T-helper 2 cell (primary cell): ENCODE measurements at places on chromosomes 5 and 9.
A peak's percentile ranks its signal among the peaks of the same experiment; 100 is the strongest.

DNA sequence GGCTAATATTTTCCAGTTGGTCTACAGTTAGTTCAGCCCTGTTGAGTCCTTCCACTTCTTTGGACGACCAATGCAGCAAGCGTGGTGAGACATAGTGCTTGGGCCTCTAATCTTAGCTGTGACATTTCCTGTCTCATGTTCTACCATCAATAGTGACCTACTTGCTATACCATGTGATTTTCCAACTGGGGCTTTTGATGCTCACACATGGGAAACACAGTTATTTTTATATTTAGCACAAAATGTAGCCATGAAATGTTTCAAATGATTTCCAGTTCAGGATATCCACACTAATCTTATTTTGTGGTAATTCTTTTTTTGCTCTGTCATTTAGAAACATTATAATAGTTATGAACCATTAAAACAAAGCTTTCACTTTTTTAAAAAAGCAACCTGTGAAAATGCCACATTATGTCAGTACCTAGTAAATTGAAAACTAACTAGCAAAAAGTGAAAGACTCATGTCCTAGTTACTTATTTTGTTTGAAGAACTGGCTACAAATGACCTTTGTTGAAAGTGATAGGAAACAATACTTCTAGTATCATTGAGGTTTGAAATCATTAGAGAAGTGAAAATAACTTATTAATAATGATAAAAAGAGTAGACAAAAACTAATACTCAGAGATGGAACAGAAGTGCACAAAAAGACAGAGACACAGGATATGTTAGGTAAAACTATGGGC is 18.3 kb downstream of the MARCHF3 start:
- DNase-seq: no peak

DNA sequence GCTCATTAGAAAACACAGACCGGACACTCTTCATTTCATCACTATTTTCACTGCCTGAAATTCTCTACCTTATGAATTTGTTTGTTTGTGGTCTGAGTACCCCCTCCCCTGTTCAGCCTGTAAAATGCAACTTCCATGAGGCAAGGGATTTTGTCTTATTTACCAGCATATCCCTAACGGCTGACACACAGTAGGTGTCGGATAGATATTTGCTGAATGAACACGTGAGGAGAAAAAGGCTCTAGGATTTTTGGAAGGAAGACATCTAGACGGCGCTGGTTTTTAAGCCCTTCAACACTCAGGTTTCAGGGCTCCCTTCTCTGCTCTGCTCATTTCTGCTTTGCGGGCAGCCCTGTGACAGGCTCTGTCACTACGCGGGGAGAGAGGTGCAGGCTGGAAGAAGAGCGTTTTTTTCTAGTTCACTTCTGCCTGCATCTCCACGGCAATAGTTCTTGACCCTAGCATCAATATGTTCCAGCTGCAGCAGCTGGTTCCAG is 41.0 kb downstream of the KCNMB1 start:
- DNase-seq: no peak

- DNase-seq: no peak
Observed at GRCh38 chr5:103428411-103428871, 134.1 kb downstream of the NUDT12 start.

GRCh38 chr5:76085243-76085579 is 2.0 kb downstream of the SV2C start:
- DNase-seq: no peak

DNA sequence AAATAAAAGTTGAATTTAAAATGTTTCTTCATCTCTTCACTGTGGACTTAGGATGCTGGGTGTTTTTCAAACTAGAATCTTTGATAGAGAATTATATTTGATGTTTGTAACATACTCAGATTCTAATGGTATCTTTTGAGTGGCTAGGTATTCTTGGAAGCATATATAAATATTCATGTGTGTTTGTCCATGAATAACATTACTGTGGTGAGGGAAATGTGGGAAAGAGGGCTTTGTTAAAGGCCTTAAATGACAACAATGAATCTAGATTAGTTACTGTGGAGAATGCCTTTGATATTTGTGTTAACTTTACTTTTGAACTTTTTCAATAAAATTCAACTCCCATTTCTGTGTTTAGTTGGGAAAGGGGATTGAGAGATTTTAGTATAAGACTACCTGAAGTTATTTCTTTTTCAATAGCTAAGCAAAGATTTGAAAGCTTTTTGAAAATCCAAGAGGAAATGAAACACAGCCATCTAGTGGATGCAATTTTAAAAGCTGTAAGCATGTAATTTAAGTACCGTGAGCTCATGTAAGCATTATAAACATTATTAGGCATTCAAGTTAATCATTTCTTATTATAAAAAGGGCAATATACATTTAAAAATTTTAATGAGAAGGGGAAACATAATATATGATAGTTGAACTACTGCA is 69.6 kb downstream of the CCDC171 start:
- DNase-seq: no peak

GRCh38 chr5:170584003-170584402 is 80.2 kb downstream of the KCNIP1 start:
- no peak for DNase-seq

DNA sequence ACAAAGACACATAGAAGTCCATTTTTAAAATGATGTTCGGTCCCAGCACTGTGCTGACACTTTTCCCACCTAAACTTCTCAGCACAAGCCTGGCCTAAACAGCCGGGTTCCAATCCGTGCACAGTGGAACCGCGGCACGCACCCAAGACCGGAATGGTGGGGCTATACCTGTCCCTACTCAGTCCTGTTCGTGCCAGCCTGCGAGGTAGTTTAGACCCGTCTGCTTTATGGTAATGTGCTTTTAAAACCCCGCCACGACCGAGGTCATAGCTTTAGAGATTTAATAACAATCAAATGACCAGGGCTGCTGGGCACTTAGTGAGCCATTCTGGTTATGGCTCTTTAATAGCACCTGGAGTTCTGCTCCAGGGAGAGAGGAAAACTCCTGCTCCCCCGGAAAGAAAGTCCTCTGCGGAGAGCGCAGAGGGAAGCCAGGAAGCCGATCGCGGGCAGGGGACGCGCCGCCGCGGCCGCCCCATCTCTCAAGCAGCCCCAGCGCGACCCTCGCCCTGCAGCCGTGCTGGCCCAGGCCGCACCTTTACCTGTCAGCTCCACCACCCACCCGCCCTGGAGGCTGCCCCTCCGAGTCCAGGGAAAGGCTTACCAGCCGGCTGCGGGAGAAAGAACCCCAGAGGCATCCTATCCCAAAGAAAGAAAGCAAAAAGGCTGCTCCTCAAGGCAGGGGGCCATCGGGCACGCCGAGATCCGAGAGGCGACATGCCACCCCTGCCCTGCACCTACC is 511 bp downstream of the ARL15 start:
- peak; percentile 13 for DNase-seq

DNA sequence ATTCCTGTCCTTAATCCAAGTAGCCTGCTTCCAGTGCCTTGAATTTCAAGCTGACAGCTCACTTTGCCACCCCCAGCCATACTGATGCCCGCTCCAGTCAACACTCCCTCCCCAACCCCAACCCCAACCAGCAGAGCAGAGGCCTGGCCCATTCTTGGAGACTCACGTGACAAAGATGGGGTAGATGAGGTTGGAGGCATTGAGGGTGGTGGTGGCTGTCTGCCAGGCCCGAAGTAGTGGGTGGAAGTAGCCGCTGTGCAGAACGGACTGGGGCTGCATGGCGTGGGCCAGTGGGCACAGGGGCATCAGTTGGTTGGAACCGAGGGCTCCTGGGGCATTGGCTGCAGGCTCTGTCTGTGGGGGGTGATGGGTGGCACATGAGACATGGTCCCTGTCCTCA is 7.8 kb downstream of the ALAD start:
- no peak for DNase-seq

GRCh38 chr5:161944974-161945373 is 97.1 kb downstream of the GABRA1 start:
- no peak for DNase-seq

DNA sequence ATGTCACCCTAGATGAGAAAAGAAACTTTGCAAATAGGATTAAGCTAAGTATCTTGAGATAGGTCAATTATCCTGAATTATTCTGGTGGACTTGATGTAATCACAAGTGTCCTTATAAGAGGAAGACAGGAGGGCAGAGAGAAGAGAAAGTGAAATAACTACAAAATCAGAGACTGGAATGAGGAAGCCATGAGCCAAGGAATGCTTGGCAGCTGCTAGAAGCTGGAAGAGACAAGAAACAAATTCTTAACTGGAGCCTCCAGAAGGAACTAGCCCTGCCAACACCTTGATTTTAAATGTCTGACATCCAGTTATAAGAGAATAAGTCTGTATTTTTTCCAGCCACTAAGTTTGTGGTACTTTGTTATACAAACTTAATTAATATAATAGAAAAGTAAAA is 480.0 kb downstream of the NR2F1-AS1 start:
- no peak for DNase-seq

GRCh38 chr5:55231919-55232270 is 1.5 kb downstream of the CCNO start:
- no peak for DNase-seq

GRCh38 chr9:82410866-82411265 is 422.3 kb downstream of the SPATA31D1 start:
- DNase-seq: no peak

DNA sequence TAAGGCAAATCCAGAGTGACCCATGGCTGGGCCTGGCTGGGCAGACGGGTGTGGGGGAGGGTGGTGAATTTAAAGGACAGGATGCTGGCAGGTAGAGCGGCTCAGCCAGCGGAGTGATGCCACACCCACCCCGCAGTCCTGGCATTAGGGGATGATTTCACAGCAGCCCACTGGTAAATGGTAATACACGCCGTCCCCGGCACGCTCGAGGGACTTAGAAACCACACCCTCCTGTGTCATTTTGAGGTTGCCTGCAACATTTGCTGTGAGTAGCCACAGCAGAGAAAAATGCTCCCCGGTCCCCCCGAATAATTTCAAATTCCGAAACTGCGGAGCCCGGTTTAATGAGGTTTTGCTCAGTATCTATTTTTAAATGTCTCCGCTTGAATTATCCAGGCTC is 71.3 kb upstream of the FCN2 start:
- DNase-seq: no peak

DNA sequence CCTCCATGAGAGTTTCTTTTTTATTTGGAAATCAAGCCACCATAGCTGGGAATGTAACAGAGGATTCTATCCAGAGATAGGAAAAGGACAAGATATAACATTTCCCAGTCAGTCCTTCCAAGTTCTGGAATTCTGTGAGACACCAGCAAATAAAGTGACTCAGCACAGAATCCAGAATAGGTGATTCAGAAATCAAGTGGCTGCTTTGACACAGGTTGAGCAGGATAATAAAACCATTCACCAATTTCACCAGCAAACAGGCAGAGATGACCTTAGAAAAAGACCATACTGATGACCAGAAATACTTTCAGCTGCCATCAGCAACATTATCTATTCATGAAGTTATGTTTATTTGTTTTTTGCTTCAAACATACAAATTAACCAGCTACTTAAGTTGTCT is 491.5 kb upstream of the TUSC1 start:
- DNase-seq: no peak
